AG09309 (cell line): ENCODE measurements at places on chromosomes 2 and 18.

- no peak for DNase-seq
Observed at GRCh38 chr2:152814475-152815030, 96.1 kb downstream of the ARL6IP6 start.

- DNase-seq = no peak
Observed at GRCh38 chr18:70683263-70683662, 394.4 kb downstream of the SOCS6 start.

- DNase-seq = no peak
Observed at GRCh38 chr2:126115975-126116374, 540.0 kb upstream of the GYPC start.

GRCh38 chr2:14560716-14561115 is 71.8 kb upstream of the LRATD1 start:
- no peak for DNase-seq

DNA sequence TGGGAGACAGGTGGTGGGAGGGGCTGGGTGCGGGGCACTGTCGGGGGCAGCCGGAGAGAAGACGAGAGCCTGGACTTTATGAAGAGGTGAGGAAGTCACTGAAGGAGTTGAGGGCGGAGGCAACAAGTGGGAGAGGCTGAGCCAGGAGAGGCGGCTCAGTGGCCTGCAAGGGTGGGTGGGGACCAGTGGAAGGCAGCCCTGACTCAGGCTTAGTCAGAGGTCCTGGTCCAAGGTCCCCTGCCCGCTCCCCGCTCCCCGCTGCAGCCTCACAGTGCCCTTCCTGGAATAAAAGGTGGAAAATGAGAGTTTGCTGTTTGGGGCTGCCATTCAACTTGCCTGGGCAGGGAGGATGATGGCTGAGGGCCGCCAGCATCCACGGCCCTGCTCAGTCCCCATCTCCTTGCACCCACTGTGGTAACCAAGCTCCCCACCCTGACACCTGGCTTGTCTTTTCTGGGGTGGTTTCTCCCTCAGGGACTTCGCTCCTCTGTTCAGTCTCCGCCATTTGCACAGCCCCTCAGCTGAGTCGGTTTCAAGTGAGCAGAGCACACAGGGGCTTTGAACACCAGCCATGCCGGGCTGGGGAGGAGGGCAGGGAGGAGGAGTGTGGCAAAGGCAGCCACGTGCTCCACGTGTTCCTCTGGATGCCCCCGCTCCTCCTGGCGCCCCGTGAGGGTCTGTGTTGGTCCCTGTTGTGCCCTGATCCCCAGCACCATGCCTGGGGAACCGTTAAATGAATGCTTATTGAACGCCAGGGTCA is 13.7 kb upstream of the RALB start:
- no peak for DNase-seq

DNA sequence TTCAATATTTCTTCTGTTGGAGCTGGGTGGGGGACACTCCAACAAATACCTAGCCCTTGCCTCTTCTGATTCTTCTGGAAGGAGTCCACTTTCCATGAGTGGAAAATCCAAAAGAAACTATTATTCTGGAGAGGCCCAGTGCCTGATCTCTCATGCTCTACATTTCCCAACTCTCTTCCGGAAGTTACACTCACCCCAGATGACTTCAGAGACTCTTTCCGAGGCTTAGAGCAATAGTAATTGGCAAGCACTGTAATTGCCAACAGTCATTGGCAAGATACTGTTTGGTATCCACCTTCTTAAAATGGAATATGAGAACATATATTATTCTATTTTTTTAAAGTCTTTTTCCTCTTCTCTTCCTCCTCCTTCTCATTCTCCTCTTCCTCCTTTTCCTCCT is 60.5 kb upstream of the CYRIA start:
- no peak for DNase-seq

- no peak for DNase-seq
Observed at GRCh38 chr2:77839102-77839501, 316.9 kb upstream of the LRRTM4 start.

DNA sequence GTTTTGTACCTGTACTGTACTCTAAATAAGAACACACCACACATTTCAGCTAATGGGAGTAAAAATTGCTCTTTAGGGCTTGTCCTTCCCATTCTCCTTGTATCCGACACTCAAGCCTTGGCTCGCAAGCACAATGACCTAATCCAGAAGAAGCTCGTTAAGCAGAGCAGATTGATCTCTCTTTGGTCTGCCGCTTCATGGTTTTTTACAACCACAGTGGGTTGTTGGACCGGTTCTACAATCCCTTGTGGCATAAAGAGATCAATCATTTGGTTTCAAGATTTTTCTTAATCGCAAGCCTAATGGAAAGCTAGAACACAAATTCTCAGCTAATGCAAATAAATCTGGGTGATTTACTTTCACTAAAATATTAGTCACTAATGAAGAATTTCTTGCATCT is 662.1 kb downstream of the LRP1B start:
- DNase-seq = no peak

- DNase-seq = no peak
Observed at GRCh38 chr2:68880213-68880612, 9.0 kb upstream of the BMP10 start.

DNA sequence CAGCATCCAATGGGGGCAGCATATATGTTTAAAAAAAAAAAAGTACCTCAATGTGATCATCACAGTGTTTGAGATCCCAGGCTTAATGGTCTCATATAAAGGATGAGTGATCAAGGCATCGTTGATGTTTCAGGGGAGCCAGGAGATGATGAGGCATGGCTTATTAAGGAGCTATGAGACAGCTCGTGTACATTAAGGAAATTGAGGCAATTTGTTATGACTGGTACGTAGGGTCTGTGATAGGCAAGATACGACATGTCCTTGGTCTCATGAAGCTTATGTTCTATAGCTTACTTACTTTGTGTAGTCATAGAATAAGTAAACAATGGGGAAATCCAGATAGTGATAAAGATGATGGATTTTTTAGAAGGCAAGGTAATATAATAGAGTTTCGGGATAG is 49.1 kb upstream of the FAM171B start:
- DNase-seq = no peak

DNA sequence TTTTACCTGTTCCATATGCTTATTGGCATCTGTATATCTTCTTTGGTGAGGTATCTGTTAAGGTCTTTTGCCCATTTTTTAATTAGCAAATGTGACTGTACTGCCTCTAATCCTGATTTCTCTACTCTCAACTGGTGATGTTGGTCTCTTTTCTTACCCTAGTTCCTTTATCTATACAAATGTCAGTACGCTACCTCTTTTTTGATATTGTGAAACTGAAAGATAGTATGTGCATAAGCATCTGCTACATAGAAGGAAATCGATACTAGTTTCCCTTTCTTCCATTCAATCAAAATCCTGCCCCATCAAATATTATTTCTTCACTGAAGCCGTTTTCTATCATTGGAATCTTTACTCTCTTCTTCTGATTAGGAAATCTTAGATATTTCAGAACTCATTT is 194.9 kb upstream of the SPOPL start:
- no peak for DNase-seq

GRCh38 chr2:181780047-181780651 is 99.8 kb upstream of the NEUROD1 start:
- DNase-seq = no peak

DNA sequence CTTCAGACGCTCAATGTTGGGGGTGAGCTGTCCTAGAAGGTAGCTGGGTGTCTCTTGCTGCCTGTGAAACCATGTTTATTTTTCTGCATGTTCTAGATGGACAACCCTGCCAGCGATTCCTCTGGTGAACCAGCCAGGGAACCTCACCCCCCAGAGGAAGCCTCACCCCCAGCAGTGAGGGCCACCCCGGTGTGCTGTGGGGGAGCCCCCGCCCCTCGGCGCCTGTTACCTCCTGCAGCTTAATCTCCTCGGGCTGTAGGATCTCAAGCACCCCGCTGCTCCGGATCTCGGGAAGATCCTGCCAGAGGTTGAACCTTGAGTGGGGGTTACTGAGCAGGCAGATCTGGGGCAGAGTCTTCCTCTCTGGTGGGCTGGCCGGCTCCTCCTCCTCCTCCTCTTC is 50.0 kb downstream of the SNORC start:
- no peak for DNase-seq

DNA sequence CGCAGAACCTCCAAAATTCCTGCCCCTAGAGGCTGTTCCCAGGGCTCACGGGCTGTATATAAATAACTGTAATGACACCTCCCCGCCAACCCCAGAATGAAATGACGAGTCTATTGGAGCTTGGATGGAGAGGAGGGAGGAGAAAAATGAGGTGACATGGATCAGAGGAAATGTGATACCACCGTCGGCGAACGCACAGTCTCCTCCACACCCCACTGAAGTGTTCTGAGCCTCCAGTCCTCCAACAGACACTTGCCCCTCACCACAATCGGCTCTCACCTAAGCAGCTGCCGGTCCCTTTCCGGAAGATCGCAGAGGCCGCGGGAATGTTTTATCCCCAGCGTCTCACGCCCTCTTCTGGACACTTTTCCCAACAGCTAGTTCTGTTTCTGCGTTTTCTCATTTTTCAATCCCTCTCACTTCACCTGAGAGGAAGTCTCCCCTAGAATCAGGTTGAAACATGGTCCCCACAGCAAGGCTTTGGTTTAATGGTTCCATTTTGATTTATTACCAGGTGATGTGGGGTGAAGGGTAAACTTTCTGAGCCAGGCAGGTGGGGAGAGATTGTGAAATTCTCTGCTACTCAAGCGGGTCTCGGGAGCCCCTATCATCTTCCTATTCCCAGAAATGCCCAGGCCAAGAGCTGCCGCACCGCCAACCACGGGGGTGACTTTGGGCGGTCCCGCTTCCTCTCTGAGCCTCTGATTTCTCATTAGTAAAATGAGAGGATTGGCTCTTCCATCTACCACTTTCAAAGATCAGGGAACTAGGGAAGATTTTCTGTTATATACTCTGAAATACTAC is 9.1 kb upstream of the MYO5B start:
- no peak for DNase-seq

GRCh38 chr2:84443477-84443876 is 15.6 kb downstream of the SUCLG1 start:
- no peak for DNase-seq

GRCh38 chr2:66575625-66576310 is 140.8 kb downstream of the MEIS1 start:
- no peak for DNase-seq

- no peak for DNase-seq
Observed at GRCh38 chr2:240269380-240269779, 128.9 kb upstream of the OTOS start.

DNA sequence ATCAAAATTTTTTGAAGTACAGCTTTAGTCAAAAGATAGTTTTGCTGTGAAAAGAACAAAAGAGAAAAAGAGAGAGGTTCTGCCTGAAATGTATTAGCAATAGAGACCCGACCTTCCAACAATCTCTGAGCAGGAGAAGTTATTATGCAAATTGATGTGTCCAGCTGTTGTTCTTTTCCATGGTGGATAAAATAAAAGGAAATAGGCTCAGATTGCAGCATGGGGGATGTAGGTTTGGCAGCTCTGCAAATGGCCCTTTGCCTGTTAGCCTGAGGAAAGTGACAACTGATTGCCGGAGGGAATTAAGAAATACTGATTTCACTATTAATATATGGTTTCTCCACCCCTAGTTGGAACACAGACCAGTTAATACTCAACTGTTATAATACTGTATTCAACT is 1283.2 kb upstream of the NXPH2 start:
- no peak for DNase-seq
